ENCODE measurements at places on chromosomes 2 and 18. TPM values are rescaled to one million over a fixed set of nuclear protein-coding genes. Genes with fewer than 3 reads are reported as not detected.

EFHD1 gene
- polyA plus RNA-seq = 1.7 TPM

APOB gene
- polyA plus RNA-seq = 863 TPM

ZC3H6 gene
- polyA plus RNA-seq = 5.7 TPM

FHOD3 gene
- 10.5 TPM for polyA plus RNA-seq

CIB4 gene
- polyA plus RNA-seq = 0.21 TPM

BZW1 gene
- polyA plus RNA-seq = 158 TPM

NCOA1 gene
- 63.0 TPM for polyA plus RNA-seq

RALB gene
- 102 TPM for polyA plus RNA-seq

DLX1 gene
- polyA plus RNA-seq = 3.4 TPM

EGR4 gene
- polyA plus RNA-seq = 0.04 TPM

ACMSD gene
- polyA plus RNA-seq = 0.34 TPM

OBSL1 gene
- 92.9 TPM for polyA plus RNA-seq

CYTIP gene
- 20.4 TPM for polyA plus RNA-seq

CAPN14 gene
- 0.13 TPM for polyA plus RNA-seq

TLX2 gene
- 5.0 TPM for polyA plus RNA-seq

SLC11A1 gene
- polyA plus RNA-seq = 0.84 TPM

TMEM150A gene
- polyA plus RNA-seq = 40.9 TPM

IL1F10 gene
- not detected for polyA plus RNA-seq

ERICH2 gene
- 0.69 TPM for polyA plus RNA-seq

PAX8 gene
- polyA plus RNA-seq = 2.1 TPM

MC2R gene
- polyA plus RNA-seq = 0.06 TPM

FBXO48 gene
- polyA plus RNA-seq = 2.5 TPM

GPBAR1 gene
- polyA plus RNA-seq = 3.9 TPM

DYNAP gene
- polyA plus RNA-seq = 0.37 TPM

CD28 gene
- polyA plus RNA-seq = 1.5 TPM

ZSWIM2 gene
- not detected for polyA plus RNA-seq

LBH gene
- 32.6 TPM for polyA plus RNA-seq

SH3RF3 gene
- polyA plus RNA-seq = 3.0 TPM

FBXO15 gene
- polyA plus RNA-seq = 0.73 TPM

QPCT gene
- 9.1 TPM for polyA plus RNA-seq

ACOXL gene
- polyA plus RNA-seq = 0.07 TPM

TNFAIP6 gene
- 2.9 TPM for polyA plus RNA-seq

PFN4 gene
- 1.3 TPM for polyA plus RNA-seq

SCN7A gene
- polyA plus RNA-seq = 6.7 TPM

KCNJ13 gene
- 28.1 TPM for polyA plus RNA-seq

LRPPRC gene
- 89.1 TPM for polyA plus RNA-seq

TGFA gene
- polyA plus RNA-seq = 8.4 TPM

ANKRD62 gene
- 0.01 TPM for polyA plus RNA-seq

TEKT4 gene
- polyA plus RNA-seq = not detected

KRCC1 gene
- 39.4 TPM for polyA plus RNA-seq

KIF3C gene
- 9.7 TPM for polyA plus RNA-seq

ACTG2 gene
- 913 TPM for polyA plus RNA-seq

PRSS56 gene
- not detected for polyA plus RNA-seq

MFSD2B gene
- polyA plus RNA-seq = 0.58 TPM

TUBA3D gene
- 0.99 TPM for polyA plus RNA-seq

CHST10 gene
- 6.4 TPM for polyA plus RNA-seq

ANKRD30BL gene
- 0.09 TPM for polyA plus RNA-seq

LRRC30 gene
- not detected for polyA plus RNA-seq

AMER3 gene
- 1.3 TPM for polyA plus RNA-seq

CNRIP1 gene
- 18.6 TPM for polyA plus RNA-seq

PLGLB2 gene
- 2.4 TPM for polyA plus RNA-seq

MAP3K19 gene
- 0.01 TPM for polyA plus RNA-seq

TXNDC2 gene
- polyA plus RNA-seq = 0.03 TPM

SUCLG1 gene
- polyA plus RNA-seq = 273 TPM

ELOA2 gene
- polyA plus RNA-seq = 0.01 TPM
